ENCODE measurements at places on chromosomes 1 and 21.
A peak's percentile ranks its signal among the peaks of the same experiment; 100 is the strongest.

- DNase-seq: no peak
Observed at GRCh38 chr1:170407138-170407537, 124.8 kb upstream of the GORAB start.

DNA sequence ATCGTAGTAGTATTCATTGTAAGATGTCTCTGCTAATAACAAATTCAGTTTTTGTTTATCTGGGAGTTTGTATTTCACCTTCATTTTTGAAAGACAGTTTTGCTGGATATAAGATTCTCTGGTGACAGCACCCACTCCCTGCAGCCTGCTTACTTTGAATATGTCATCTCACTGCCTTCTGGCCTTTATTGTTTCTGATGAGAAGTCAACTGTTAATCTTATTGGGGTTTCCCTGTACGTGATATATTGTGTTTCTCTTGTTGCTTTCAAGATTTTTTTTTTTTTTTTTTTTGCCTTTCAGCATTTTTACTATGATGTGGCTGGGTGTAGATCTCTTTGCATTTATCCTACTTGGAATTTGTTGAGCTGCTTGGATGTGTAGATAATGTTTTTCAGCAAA lies 29.3 kb downstream of the MTF2 start:
- no peak for DNase-seq

GRCh38 chr21:42226626-42227025 lies 7.7 kb downstream of the ABCG1 start:
- DNase-seq: no peak

GRCh38 chr1:209805875-209806760 lies at the start of gene IRF6:
Gene IRF6 (minus strand): TSS chr1:209806142. CDS start chr1:209801413, 4,729 bp downstream.
- peak; percentile 54 for DNase-seq

- DNase-seq: no peak
Observed at GRCh38 chr1:151372058-151372934, at the start of gene SELENBP1. Gene SELENBP1 (minus strand): TSS chr1:151372705. CDS start chr1:151372641, 64 bp downstream.

DNA sequence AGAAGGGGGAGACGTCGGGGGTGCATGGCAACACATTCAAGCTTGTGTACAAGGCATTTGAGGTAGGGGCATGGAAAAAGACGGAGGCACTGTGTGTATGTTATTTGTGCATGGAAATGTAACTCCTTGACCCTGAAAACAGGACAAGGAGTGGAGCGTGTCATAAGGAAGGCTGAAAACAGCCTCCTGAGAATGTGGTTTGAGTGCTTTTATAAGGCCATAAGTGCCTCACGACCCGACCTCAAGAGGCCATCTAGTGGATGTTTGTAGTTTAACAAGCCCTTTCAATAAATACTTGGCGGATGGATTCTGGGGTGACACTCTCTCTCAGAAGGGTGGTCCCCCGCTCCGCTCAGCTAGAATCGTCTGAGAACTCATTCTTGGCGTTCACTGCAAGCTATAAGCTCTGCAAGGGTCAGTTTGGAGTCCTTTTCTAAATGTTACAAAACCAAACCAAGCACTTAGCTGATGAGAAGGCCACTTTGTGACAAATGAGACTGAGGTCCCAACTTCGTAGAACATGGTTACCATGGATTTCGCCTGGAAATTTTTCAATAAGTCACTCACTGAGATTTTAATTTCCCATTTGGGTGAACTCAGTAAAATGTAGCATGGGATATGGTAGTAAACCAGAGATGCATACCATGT lies 38.8 kb upstream of the CLCA4 start:
- DNase-seq: no peak

DNA sequence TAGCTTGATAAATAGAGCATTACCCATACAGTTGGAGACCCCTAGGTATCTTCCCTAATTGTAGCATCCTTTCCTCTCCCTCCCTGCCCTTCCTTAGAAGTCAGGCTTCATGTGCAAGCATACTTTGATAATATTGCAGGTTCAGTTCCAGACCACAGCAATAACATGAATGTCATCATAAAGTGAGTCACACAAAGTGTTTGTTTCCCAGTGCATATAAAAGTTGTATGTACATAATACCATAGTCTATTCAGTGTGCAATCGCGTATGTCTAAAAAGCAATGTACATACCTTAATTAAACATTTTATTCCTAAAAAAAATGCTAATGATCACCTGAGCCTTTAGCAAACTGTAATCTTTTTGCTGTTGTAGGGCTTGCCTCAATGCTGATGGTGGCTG lies 33.4 kb upstream of the KAZN start:
- no peak for DNase-seq

GRCh38 chr1:212864201-212864600 lies 6.1 kb downstream of the FLVCR1 start:
- DNase-seq: no peak

DNA sequence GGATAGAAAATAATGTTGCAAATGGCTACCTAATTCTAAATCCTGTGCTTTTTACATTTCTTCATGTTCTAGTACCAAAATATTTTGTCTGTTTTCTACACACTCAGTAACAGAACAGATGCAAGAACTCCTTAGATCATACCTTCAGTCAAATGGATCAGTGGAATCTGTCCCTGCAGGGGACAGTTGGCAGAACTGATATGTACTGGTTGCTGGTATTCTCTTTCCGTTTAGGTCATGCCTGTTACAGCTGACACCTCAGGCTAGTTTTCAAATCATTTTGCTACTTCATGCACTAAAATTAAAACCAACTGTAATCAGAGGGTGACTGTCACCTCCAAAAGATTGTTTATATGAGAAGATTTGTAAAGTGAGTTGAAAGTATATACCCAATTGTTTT lies 109.2 kb downstream of the TNNI3K start:
- no peak for DNase-seq

- DNase-seq: peak; percentile 37
Observed at GRCh38 chr1:46246548-46247435, 771 bp upstream of the RAD54L start.

GRCh38 chr21:28473530-28474220 lies 519.0 kb downstream of the LTN1 start:
- no peak for DNase-seq

DNA sequence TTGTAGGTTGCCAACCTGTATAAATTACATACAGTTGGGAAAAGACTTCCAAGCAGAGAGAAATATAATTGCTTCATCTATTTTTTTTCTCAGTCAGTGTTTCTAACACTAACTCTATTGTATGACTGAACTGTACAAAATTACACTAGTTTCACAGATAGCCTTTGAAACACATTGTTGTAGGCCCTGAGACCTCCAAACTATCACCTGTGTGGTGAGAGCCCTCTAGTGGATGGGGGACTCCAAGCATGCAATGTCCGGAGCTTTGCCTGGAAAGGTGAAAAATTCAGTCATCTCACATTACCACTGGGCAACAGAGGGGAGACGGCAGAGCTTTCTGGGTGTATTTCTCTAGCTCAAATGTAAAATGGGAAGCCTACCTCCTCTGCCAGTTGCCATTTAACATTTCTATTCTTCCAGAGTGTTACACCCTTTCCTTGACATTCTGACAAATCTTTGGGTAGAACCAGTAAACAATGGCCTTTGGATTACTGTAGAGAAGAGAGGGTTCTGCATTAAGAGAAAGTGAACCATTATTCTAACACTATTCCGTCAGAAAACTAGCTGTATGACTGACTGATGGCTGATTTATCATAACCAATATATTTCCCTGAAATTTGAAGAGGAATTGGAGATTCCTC lies 212.2 kb downstream of the LYPLAL1 start:
- no peak for DNase-seq

DNA sequence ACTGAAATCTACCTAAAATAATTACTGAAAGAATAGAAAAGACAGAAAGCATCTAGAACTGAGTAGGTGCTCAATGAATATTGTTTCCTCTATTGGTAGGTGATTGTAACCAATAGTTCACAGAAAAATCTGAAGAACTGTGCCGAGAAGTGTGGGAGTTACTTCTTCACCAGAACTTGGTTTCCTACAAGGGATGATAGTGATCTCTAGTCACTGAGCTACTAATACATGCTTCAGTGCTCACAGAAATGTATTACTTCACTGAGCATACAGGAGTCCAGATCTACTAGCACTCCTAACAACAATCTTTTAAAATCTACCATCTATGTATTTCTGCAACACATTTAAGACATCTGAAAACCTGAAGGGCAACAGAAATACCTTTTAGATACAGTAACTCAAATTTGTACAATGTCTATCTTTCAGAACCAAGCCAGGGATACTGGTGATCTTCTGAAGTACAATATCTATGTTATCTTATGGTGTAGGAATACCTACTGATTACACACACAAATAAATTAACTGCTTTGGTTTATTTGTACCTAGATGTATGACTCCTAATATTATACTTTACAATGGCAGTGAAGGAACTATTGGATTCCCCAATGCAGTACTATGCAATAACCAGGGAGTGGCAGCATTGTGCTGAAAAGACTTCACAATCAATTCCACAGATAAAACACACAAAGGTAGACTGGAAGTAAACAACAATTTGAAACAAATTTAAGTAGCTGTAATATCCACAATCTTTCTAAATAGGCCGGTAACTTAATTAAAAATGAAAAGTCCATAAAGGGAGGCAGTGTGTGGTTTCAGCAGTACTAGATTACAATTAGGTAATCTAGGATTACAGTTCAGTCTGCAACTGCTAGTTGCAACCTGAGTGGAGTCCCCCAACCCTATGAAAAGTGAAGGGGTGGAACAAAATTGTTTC lies 243.0 kb downstream of the SLC45A1 start:
- peak; percentile 80 for DNase-seq

DNA sequence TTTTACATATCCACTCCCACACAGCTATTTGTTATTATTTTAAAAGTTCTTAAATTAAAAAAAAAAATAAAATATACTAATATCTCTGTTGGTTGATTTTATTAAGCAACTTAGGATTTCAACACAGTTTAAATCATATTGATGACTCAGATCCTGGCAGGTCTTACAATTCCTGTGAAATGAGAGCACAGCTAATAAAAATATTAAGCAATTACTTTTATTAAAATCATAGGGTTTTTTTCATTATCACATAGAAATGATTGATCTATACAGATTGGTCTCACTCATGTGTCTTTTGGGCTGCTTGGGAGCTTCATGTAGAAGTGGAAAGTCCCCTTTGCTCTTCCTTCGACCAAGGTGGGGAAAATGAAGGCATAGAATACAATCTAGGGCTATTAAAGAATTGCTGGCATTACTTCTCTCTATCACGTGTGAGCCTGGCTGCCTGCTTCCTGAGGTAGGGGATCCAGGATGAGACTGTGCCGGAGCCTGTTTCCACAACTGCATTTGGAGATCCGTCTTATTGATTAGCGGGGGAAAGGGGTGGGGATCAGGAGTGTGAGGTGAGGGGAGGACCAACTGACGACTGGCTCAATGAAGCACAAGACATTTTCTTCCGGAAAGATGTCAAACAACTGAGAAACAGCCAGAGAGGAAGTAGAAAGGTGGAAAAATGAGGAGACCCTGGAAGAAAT lies 858.0 kb downstream of the USP25 start:
- no peak for DNase-seq

GRCh38 chr1:34470401-34470800 lies 284.4 kb upstream of the GJB5 start:
- no peak for DNase-seq

GRCh38 chr1:206143537-206144172 lies 26.5 kb upstream of the AVPR1B start:
- DNase-seq: no peak

DNA sequence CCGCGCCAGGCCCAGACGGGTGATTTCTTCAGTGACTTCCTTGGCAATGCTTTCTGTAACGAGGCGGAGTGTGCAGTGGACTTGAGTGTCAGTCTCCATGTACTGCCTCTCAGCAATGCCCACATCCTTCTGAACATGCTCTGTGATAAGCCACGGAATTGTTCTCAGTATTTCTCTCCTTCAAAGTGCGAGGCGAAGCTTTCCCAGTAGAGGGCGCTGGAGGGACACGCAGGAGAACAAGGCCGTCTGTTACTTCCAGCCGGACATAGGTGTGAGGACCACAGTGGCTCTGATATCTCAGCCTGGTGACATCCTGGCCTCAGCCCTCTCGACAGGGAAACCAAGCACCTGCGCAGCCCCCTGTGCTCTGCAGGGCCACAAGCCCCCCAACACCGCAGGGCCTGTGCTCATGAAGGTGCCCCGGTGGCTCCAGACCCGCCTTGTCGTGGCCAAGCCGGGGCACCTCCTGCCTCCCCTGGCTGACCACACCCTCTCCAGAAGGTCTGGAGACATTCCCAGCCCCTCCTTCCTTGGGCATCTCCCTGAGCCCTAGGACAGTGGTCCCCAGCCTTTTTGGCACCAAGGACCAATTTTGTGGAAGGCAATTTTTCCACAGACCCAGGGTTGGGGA lies 46.1 kb upstream of the BACE2 start:
- DNase-seq: no peak

DNA sequence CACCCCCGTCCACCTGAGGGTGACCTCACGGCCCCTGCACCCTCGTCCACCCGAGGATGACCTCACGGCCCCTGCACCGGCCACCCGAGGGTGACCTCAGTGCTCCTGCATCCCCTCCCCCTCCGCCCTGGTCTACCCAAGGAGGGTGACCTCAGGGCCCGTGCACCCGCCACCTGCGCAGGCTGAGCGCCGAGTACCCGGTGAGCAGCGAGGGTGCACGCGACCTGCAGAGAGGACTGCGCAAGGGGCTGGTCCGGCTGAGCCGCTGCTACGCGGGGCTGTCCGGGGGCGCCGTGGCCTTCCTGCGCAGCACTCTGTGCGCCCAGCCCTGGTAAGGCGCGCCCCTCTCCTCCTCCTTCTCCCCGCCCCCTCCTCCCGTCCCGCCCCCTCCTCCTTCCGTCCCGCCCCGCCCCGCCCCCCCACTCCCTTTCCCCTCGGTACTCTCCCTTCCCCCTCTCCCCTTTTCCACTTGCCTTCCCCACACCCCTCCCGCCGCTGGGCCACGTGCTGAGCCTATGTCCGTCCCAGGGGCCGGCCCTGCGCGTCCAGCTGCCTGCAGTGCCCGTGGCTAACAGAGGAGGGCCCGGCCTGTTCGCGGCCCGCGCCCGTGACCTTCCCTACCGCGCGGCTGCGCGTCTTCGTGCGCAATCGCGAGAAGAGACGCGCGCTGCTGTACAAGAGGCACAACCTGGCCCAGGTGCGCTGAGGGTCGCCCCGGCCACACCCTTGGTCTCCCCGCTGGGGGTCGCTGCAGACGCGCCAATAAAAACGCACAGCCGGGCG lies 28.4 kb downstream of the TRIM11 start:
- DNase-seq: peak; percentile 7

DNA sequence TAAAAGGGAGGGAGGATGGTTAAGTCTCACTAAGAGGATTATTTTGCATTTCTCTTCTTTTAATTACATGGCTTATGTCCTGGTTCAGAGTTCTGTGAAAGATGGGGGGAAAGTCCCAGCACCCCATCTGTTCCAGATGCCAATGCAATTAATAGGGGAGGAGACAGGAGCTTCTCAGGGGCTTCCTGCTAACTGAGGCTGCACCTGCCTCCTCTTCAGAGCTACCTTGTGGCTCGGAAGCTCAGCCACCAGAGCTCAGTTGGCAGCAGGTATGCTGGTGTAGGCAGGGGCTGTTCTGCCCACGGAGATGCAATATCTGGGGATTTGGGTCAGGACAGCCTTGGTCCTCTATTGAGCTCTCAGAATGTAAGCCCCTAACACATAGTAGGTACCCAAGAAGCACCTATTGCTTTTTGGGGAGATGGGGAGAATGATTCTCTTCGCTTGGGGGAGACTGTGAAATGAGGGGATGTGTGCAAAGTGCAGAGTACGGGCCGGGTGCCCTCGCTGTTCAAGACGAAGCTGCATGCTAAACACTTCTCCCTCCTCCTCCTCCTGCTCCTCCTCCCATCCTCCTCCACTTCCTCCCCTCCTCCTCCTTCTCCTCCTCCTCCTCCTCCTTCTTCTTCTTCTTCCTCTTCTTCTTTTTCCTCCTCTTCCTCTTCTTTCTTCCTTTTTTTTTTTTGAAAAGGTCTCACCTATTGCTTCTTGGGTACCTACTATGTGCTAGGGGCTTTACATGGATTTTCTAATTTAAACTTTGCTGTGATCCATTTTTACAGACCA lies 279.0 kb downstream of the PTPRU start:
- no peak for DNase-seq

- DNase-seq: no peak
Observed at GRCh38 chr1:68173936-68174737, 58.2 kb downstream of the WLS start.
